Regular cardiac myocyte (primary cell): ENCODE measurements at places on chromosomes 12 and 14. TPM values are rescaled to one million over a fixed set of nuclear protein-coding genes. Genes with fewer than 3 reads are reported as not detected.

Gene KRT79
- total RNA-seq = under 0.01 TPM in 1 of 2 replicates, not detected in the other

Gene P2RX7
- under 0.01 and 1.1 TPM in 2 replicates for total RNA-seq

Gene MYF5
- total RNA-seq = not detected in 2 replicates

Gene ASIC1
- total RNA-seq = 0.58 and 0.85 TPM in 2 replicates

Gene NINJ2
- 0.19 and 0.28 TPM in 2 replicates for total RNA-seq

Gene ADAM21
- 1.5 and 2.0 TPM in 2 replicates for total RNA-seq

Gene TAS2R42
- total RNA-seq = not detected in 2 replicates

Gene OR4K13
- total RNA-seq = not detected in 2 replicates

Gene AQP6
- total RNA-seq = under 0.01 TPM in 1 of 2 replicates, not detected in the other

Gene COX8C
- not detected in 2 replicates for total RNA-seq

Gene MUCL1
- not detected in 2 replicates for total RNA-seq

Gene SLCO1B1
- total RNA-seq = not detected in 2 replicates

Gene B4GALNT3
- total RNA-seq = 0.28 TPM in 1 of 2 replicates, not detected in the other

Gene CISTR
- total RNA-seq = not detected in 2 replicates

Gene OTOGL
- total RNA-seq = 0.19 and 0.28 TPM in 2 replicates

Gene TSPAN19
- not detected in 2 replicates for total RNA-seq

Gene CD163
- under 0.01 TPM in 1 of 2 replicates, not detected in the other for total RNA-seq

Gene FOXA1
- not detected in 2 replicates for total RNA-seq

Gene HOXC5
- total RNA-seq = under 0.01 TPM in 1 of 2 replicates, not detected in the other

Gene KRT7
- 18.6 and 80.3 TPM in 2 replicates for total RNA-seq

Gene TTC9
- total RNA-seq = under 0.01 TPM in 2 replicates

Gene CDK4
- 146 and 166 TPM in 2 replicates for total RNA-seq

Gene KLHL33
- total RNA-seq = under 0.01 and 0.28 TPM in 2 replicates

Gene AMDHD1
- total RNA-seq = under 0.01 and 0.28 TPM in 2 replicates

Gene GDF11
- 2.8 and 7.7 TPM in 2 replicates for total RNA-seq

Gene BATF
- 1.2 TPM in 1 of 2 replicates, not detected in the other for total RNA-seq

Gene GALNT16
- total RNA-seq = 1.9 and 2.5 TPM in 2 replicates

Gene CLEC4A
- 0.85 TPM in 1 of 2 replicates, not detected in the other for total RNA-seq

Gene AGAP2
- 0.19 and 0.28 TPM in 2 replicates for total RNA-seq

Gene TDG
- 18.4 and 18.6 TPM in 2 replicates for total RNA-seq

Gene NTF3
- total RNA-seq = 0.96 and 5.4 TPM in 2 replicates

Gene KCNC2
- total RNA-seq = not detected in 2 replicates

Gene RNASE12
- not detected in 2 replicates for total RNA-seq

Gene OR4Q2
- total RNA-seq = not detected in 2 replicates

Gene NFKBIA
- total RNA-seq = 42.6 and 110 TPM in 2 replicates

Gene C14orf39
- total RNA-seq = not detected in 2 replicates

Gene TRPV4
- 1.2 and 1.7 TPM in 2 replicates for total RNA-seq

Gene SLC38A6
- total RNA-seq = 27.2 and 61.2 TPM in 2 replicates

Gene NAB2
- total RNA-seq = 49.6 and 63.6 TPM in 2 replicates

Gene HHIPL1
- 5.0 and 9.3 TPM in 2 replicates for total RNA-seq

Gene METAP2
- total RNA-seq = 57.8 and 91.1 TPM in 2 replicates

Gene EPYC
- total RNA-seq = not detected in 2 replicates

Gene PTPN6
- total RNA-seq = under 0.01 TPM in 1 of 2 replicates, not detected in the other

Gene GALNT9
- total RNA-seq = 0.19 and 0.28 TPM in 2 replicates

Gene C2CD5
- total RNA-seq = 19.7 and 25.7 TPM in 2 replicates
